ENCODE measurements at places on chromosomes 7 and 10. TPM values are rescaled to one million over a fixed set of nuclear protein-coding genes. Genes with fewer than 3 reads are reported as not detected.
A peak's percentile ranks its signal among the peaks of the same experiment; 100 is the strongest.

The SEMA3E gene
- total RNA-seq: not detected

The VIPR2 gene
- total RNA-seq: 1.2 TPM

The HNRNPF gene
- total RNA-seq: 306 TPM

- no peak for ATAC-seq
Measured at GRCh38 chr7:28217143-28217542, 36.5 kb upstream of the JAZF1 start.

DNA sequence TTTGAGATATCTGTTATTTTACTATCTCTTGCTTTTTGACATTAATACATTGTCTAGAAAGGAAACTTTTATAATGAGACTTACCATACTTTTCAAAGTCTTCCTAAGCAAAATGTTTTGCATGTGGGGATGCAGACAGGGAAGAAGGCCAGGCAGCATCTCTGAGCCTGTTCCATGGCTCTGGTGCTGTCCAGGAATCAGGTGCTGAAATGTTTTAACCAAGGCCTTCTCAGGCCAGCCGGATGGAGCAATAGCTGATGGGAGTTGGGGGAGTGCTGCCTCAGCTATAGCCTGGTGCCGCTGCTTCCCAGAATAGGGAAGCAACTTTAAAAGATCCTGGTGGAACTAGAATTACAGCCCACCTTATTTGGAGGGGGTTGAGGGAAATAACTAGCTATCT, 38.5 kb downstream of the CRTAC1 start:
- no peak for ATAC-seq

DNA sequence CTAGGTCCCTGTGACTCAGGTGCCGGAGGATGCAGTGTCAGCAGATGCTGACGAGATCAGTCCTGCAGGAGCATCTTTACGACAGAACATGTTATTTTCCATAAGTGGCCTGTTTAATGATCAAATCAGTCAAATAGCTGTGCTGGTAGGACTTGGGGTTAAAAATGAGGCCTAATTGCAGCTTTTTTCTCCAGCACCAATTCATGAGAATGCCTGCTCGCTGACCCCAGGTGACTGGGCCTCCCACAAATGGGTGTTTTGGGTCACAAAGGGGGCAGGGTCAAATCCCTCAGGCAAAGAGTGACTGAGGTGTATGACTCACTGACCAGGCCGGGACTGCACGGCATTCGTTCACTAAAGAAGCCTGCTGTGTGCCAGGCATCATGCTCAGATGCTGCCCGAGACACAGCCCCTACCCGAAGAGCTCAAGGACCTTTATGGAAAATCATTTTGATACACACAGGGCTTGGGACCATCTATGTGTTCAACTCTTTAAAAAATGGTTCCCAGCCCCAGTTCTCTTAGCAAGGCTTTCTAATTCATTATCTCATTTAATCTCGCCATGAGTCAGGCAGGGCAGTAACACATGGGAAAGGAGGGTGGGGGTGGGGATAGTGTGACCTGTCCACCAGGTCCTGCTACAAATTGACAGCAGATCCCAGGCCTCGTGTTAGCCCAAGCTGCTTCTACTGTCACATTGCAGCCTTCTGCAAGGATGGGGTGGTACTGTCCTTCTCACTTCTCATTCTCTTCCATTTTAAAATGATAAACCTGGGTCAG, 21.1 kb downstream of the ZNF775 start:
- peak; percentile 58 for ATAC-seq

GRCh38 chr7:46133751-46134150, 212.7 kb upstream of the IGFBP3 start:
- no peak for ATAC-seq

- no peak for ATAC-seq
Measured at GRCh38 chr10:125462845-125463244, 220.1 kb downstream of the TEX36 start.

DNA sequence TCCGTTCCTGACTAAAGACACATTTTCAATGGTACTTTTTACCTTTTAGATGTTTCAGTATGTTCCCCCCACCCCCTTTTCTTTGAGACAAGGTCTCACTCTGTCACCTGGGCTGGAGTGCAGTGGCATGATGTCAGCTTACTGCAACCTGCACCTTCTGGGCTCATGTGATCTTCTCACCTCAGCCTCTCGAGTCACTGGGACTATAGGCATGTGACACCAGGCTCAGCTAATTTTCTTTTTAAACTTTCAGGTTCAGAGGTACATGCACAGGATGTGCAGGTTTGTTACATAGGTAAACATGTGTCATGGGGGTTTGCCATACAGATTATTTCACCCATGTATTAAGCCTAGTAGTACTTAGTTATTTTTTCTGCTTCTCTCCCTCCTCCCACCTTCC, 99.3 kb upstream of the RPA3 start:
- no peak for ATAC-seq

- ATAC-seq: peak; percentile 83
Measured at GRCh38 chr10:114631666-114632417, 26.2 kb downstream of the ABLIM1 start.

GRCh38 chr10:4688601-4689000, 137.4 kb upstream of the AKR1E2 start:
- no peak for ATAC-seq

DNA sequence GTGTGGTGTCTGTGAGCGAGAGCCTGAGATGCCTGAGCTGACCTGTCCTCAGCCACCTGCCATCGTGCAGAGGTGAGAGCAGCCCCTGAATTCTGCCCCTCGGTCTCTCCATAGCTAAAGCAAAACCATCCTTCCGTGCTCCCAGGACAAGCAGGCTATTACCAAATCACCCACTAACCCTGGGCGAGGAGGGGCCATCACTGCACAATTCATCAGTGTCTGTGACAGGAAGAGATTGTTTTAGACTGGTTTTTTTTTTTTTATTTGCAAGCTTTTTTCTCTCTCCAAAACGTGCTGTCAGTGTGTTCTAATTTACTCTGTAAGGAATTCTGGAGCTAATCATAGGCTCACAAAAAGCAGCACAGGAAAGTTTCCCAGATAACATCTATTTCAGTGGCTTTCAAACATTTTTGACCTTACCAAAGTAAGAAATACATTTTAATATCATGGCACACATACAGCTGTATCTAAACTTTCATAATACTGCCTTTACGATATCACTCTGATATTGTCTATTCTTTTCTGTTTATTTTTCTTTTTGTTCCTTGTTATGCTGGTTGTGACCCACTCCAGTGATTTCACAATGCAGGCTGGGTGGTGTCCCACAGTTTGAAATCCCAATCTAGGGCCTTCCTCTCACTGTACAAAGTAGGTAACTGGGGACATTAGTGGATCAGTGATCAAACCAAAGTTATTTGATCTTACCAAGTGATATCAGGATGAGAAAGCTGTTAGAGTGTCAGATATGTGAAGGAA, 62.8 kb downstream of the EGFR start:
- ATAC-seq: no peak
